CD4-positive, alpha-beta T cell treated with Interferon gamma for 1 hour (primary cell): ENCODE measurements at places on chromosomes 4 and X.

- DNase-seq, result no peak
Measured at GRCh38 chrX:30572004-30572403, 5.6 kb downstream of the TASL start.

- no peak for DNase-seq
Measured at GRCh38 chr4:93355411-93355810, 473.1 kb upstream of the ATOH1 start.

GRCh38 chrX:7117587-7117986 lies 29.9 kb upstream of the STS start:
- DNase-seq, result no peak

- DNase-seq, result no peak
Measured at GRCh38 chrX:11399489-11400094, 106.4 kb downstream of the AMELX start.

DNA sequence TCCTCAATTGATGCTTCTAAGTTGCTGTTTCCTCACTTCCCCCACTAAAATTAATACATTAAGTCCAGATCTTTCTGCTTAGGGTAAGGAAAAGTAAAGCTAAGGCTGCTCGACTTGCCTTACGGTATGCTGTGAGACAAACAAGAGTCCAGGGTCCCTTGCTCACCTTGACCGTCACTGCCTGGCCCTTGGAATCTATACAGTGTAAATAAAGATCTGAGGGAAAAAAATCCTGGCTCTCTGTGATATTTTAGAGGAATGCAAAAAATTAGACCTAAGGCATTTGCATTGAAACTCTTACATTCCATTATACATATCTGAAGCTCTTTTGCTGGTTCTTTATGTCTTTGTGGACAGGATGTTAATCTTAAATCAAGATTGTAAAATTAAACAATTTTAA lies 129.6 kb upstream of the HCCS start:
- no peak for DNase-seq

DNA sequence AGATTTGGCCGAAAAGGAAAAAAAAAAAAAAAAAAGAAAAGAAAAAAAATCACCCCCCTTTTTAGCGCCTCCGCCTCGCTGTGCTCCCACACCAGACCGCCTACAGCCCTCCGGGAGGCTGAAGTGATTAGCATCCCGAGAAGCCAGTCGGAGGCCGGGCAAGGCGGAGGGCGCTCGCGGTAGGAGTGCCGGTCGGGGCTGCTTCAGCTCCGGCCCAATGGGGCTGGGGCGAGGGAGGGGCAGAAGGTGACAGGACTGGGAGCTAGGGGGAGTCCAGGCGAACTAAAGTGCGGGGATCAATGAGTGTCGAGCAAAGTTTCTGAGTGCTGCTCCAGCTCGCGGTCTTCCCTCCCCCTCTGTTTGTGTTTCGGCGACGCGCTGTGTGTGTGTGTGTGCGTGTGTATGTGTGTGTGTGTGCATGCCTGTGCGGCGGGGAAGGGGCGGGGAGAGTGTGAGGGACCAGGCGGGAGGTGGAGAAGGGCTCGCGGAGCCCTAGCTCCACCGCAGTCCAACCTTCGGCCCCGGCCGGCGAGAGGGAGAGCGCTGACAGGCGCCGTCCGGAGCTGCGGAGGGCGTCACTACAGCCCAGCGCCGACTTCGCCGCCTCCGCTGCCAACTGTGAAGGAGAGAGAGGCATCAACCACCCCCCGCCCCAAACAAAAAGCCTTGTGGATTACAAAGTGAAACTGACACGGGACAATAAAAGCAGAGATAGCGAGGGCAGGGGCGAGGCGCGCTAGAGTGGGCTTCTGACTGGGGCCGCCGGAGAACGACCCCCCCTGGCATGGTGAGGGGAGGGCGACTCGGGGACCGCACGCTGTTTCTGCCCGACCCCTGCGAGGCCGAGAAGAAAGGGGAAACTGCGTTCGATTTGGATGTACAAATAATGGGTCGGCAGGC lies at the start of gene FAT4:
Gene FAT4 (plus strand): TSS at position 280 of the 900 bp plus-strand sequence. CDS start 1,457 bp downstream, outside the sequence.
- DNase-seq, result peak; percentile 39

GRCh38 chrX:11329021-11329420 lies 35.8 kb downstream of the AMELX start:
- no peak for DNase-seq

DNA sequence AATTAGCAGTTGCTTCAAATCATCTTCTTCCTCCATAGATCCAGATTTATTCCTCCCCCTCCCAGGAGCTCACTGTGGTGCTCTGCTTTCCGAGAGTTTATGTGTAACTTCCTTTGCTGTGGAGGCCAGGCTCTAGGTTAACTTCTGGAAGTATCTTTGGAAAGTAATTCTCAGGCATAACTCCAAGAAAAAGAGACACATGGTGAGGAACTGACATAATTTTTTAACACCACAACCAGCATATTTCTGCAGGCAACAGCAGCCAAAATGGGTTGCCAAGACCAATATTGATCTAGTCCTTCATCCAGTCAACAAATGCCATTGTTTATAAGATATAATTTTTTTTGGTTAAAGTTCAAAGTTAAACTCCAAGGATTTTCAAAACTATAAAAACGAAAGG lies 114.5 kb upstream of the RBPJ start:
- DNase-seq, result no peak

- DNase-seq, result no peak
Measured at GRCh38 chr4:926538-926937, 5.6 kb downstream of the GAK start.

DNA sequence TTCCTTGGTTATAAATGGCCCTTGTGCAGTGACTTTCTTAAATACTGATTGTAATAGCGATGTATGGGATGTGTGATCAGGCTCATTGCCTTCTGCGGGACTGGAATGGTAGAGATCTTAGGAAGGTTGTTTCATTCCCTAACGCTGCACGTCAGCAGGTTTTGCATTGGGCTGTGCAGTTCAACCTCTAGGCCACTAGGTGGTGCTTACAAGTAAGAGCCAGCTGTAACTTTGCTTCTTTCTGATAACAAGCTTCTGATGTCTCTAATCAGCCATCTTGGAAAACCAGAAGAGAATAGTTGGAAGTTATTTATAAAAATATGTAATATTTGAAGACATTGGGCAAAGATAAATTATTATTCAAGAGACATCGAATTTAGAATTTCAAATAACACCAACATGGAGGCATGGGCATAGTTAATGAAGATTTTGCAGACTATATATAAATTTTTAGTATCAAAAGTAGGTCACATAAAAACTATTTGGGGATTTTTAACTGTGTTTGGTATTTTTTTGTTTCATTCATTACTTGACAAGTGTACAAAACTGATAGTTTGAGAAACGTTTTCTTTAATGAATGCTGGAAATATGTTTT lies 339.7 kb upstream of the PCDH7 start:
- DNase-seq, result no peak

GRCh38 chrX:35507701-35508100 lies 290.4 kb upstream of the MAGEB16 start:
- DNase-seq, result no peak

DNA sequence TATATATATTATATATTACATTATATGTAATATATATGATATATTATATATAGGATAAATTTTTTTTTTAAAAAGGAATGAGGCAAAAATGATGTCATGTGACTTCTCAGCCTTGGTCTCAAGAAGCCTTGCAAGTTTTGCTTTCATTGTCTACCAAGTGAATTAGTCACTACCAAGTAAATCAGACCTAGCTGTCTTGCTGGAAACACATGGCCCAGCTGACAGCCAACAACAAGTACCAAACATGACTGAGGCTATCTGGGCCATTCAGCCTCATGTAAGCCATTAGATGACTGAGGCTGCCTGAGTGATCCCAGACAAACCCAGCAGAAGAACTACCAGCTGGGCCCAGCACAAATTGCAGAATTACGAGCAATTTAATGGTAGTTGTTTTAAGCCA lies 44.9 kb downstream of the HAND2 start:
- DNase-seq, result no peak

DNA sequence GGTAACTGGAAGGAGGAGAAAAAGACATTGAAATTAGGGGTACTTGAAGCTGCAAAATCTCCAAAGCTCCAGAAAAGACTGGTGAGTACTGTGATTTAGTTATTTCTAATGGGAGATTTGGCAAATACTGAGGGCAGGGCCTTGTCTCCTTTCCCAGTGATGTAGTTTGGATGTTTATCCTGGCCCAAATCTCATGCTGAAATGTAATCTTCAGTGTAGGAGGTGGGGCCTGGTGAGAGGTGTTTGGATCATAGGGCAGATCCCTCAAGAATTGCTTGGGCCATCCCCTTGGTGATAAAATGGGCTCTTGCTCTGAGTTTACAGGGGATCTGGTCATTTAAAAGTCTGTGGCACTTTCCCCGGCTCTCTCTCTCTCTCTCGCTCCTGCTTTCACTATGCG lies 33.1 kb upstream of the GK start:
- no peak for DNase-seq

GRCh38 chrX:110180928-110181310 lies 137.0 kb downstream of the AMMECR1 start:
- DNase-seq, result no peak

- no peak for DNase-seq
Measured at GRCh38 chrX:15474028-15474427, 19.1 kb downstream of the PIR start.

- DNase-seq, result no peak
Measured at GRCh38 chr4:1833307-1834046, 22.5 kb downstream of the LETM1 start.

- peak; percentile 60 for DNase-seq
Measured at GRCh38 chrX:123830309-123830708, 29.5 kb upstream of the XIAP start.

DNA sequence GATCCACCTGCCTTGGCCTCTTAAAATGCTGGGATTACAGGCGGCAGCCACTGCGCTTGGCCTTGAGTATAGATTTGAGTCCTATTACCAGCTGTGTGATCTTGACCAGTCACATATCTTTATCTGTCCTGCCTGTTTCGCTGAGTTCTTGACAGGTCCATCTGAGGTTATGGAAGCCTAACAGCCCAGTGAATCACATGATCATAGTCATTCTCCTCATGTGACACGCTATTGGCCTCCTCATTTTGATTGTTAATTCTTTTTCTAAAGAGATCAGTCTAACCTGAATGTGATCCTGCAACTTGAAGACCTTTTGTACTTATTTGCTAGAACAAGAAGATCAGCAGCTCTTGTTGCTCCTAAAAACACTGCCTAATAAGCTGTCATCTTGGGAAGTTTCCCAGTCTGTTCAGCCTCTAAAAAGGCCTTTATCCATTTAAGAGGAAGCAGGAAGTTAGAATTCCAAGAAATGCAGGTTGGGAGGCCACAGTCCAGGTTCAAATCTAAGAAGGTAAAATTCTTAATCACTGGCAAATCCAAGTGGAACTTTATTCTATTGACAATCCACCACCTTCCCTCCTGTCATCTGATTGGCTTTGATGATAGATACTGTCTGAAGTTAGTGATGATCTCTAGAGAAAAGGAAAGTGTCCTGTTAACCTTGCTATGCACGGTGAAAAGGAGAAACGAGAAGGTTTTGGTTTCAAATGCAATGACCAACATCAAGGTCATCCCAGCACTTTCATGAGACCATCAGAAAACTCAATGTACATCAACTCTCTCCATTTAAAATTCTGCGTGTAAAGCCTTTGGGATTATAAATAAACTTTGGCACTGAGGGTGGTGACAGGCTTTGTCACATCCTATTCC lies 86.9 kb downstream of the CHRNA9 start:
- DNase-seq, result no peak

GRCh38 chrX:38336538-38337240 lies 9.4 kb upstream of the RPGR start:
- no peak for DNase-seq

GRCh38 chr4:173169178-173169427 lies 492 bp downstream of the GALNT7 start:
- DNase-seq, result no peak

DNA sequence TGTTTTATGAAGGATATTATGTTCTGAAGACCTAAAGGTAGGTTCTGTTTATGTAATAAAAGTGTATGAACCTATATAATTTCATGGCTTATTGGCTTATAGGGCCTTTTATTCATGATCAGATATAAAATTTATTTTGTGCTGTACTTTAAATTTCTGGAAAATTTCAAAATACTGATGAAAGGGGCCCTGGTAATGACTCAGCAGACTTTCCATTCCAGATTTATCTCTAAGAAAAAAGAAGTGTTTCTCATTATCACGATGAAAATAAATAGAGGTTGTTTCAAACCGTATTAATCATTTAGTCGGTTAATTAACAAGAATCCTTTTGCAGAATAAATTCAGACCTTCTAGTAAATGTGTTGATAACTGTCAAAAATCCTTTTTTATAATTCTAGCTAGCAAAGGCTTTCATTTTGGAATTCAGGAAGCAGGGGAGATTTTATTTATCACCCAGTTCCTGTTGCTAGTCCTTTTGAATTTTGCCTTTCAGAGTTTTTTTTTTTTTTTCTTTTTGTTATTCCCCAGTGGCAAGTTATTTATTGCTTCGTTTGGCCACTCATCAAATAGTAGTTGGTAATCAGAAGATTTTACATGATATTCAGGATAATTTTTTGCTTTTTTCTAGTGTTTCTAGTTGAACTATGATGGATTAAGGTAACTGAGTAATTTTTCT lies 5.4 kb upstream of the TAPT1 start:
- no peak for DNase-seq

- DNase-seq, result no peak
Measured at GRCh38 chr4:99690990-99691389, 33.4 kb upstream of the C4orf54 start.

DNA sequence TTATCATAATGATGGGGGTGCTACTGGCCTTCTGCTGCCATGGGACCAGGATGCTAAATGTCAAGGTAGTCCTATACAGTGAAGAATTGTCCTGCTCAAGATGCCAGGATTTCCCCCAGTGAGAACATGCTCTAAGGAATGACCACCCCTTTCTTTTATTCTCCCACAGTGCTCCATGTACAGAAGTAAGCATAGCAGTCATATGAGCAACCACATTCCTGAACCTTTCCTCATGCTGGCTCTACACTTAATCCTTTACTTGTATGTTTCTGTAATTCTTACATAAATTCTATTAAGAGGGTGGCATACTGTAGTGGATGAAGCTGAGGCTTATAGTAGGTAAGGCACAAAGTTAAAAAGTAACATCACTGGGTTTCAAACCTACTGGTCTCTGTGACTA lies 20.2 kb downstream of the CYP2U1 start:
- DNase-seq, result no peak

- no peak for DNase-seq
Measured at GRCh38 chrX:69073241-69073640, 92.0 kb downstream of the PJA1 start.

GRCh38 chr4:7756071-7756470 lies 183.6 kb downstream of the AFAP1 start:
- DNase-seq, result no peak

DNA sequence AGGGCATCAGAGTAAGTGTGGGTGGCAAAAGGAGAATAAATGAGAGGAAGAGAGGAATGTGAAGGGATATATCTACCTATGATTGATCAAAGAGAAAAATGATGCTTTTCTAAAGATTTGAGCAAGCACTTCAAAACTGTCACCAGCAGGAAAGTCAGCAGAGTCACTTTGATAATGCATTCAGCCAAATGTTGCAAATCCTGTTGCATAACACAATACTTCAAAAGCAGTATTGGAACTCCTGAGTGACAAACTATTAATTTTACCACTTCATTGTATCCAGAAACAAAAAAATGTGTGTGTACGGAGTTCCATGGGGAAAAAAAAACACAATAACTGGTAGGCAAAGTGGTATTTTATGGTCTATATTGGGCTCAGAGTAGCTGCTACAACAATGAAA lies 160.3 kb downstream of the EMCN start:
- DNase-seq, result no peak

GRCh38 chr4:89042055-89042454 lies 14.9 kb downstream of the FAM13A start:
- DNase-seq, result no peak
